ENCODE measurements at places on chromosomes 11 and 22. TPM values are rescaled to one million over a fixed set of nuclear protein-coding genes. Genes with fewer than 3 reads are reported as not detected.

Gene MYO18B
- total RNA-seq = under 0.01 TPM

GRCh38 chr11:67382276-67383136 is 9.1 kb upstream of the CLCF1 start:
- DNase-seq = no peak

DNA sequence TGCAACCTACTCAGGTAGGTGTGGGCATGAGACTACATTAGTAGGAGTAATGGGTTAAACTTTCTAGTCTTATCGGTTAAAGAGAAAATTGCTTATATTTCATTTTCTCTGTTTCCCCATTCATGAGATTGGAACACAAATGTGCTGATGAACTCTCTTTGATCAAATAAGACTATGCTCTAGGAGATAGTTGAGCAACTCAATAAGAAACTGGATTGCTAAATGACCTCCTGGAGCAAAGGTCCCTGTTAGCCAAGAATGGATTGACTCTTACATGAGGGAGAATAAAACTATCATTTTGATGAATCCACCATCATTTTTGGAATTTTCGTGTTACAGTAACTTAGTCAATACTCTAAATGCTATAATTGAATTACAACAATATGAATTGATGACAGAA is 11.1 kb upstream of the NOX4 start:
- no peak for DNase-seq

DNA sequence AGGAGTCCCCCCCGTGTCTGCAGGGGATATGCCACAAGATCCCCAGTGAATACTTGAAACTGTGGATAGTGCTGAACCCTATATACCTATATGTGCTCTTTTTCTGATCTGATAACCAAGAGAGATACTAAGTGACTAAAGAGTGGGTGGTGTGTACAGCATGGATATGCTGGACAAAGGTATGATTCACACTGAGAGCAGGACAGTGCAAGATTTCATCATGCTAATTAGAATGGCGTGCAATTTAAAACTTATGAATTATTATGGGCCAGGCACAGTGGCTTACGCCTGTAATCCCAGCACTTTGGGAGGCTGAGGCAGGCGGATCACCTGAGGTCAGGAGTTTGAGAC is 90.2 kb upstream of the ALKBH3 start:
- DNase-seq = no peak

GRCh38 chr11:93116641-93117441 is 81.0 kb downstream of the SLC36A4 start:
- no peak for DNase-seq

Gene C11orf87
- not detected for total RNA-seq

- DNase-seq = no peak
These were observed 29.5 kb upstream of the SHANK2 start for GRCh38 chr11:71281831-71282230.

Gene C11orf65
- total RNA-seq = 0.06 TPM

Gene MRTFA
- total RNA-seq = 69.6 TPM

DNA sequence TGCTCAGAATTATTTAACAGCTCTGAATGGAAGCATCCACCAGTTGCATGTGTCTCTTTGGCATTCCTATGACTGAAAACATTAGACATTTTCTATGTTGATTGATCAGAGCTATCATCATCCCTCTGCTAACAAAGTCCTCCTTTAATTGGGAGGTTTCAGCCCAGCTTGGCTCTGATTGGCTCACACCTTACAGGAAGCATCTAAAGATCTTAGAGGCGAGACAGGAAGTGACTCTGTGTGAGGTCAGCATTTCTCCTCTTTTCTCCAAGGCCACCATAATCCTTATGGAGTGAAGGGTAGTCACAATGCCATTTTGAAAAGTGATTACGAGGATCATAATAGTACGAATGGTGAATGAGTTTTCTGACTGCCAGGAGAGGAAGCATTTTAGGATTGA is 260.8 kb downstream of the MIAT start:
- no peak for DNase-seq
